ENCODE measurements at places on chromosomes 6 and 20.

DNA sequence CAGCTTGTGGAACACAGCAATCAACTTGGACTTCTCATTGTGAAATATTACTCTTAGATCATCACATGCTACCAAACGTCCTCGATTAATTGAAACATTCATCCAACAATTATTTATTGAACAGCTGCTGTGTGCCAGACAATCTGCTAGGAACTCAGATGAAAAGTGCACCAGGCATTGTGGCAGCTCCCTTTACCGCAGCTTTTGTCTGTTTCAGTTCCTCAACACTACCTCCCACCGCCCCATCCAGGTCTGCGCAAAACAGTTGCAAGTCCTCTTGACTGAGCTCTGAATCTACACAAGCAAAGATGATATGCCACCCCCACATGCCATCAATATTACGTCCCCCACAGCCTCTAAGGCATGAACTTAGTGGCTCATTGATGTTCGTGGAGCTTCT is 1094.4 kb upstream of the MAP3K7 start:
- H3K27me3 ChIP-seq, result no peaks in the 10 kb centered on the region
- H3K36me3 ChIP-seq, result no peaks in the 10 kb centered on the region
- no peak overlapping the region for H3K27ac ChIP-seq
- H3K4me3 ChIP-seq, result no peak overlapping the region
- H3K4me1 ChIP-seq, result no peaks in the 10 kb centered on the region

- no peak overlapping the region for H3K27ac ChIP-seq
- H3K27me3 ChIP-seq, result peaks cover 12% of the 10 kb centered on the region
- no peaks in the 10 kb centered on the region for H3K36me3 ChIP-seq
- H3K4me3 ChIP-seq, result no peak overlapping the region
- H3K4me1 ChIP-seq, result no peaks in the 10 kb centered on the region
Measured at GRCh38 chr20:59902470-59902869, 31.0 kb downstream of the SYCP2 start.

GRCh38 chr6:115474443-115475041 is 586.1 kb downstream of the FRK start:
- H3K36me3 ChIP-seq, result no peaks in the 10 kb centered on the region
- no peak overlapping the region for H3K4me3 ChIP-seq
- H3K4me1 ChIP-seq, result no peaks in the 10 kb centered on the region
- H3K27ac ChIP-seq, result no peak overlapping the region

- peaks cover 45% of the 10 kb centered on the region for H3K4me1 ChIP-seq
- peaks cover 35% of the 10 kb centered on the region for H3K27me3 ChIP-seq
- no peak overlapping the region for H3K4me3 ChIP-seq
- no peak overlapping the region for H3K27ac ChIP-seq
Measured at GRCh38 chr20:44031781-44032582, 117.3 kb downstream of the TOX2 start.

DNA sequence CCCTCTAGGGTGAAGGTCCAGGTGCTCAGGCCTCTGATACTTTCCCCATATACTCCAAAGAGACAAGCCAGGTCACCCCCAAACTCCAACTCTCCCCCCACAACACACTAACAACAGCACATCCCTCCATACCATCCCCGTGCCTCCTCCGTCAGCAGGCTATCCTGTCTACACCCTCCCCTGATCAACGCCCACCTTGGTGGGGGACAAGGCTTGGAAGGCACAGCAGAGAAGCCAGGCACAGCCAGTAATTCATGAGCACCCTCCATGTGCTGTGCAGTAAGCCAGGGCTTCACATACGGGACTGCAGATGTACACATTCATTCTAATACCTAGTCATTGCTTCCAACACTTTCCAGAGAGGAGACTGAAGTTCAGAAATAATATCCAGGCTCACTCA is 57.6 kb downstream of the TRERF1 start:
- H3K36me3 ChIP-seq, result peaks cover 11% of the 10 kb centered on the region
- H3K27me3 ChIP-seq, result no peaks in the 10 kb centered on the region
- H3K27ac ChIP-seq, result peak overlapping the region; percentile 15
- no peak overlapping the region for H3K4me3 ChIP-seq
- peaks cover 74% of the 10 kb centered on the region for H3K4me1 ChIP-seq

DNA sequence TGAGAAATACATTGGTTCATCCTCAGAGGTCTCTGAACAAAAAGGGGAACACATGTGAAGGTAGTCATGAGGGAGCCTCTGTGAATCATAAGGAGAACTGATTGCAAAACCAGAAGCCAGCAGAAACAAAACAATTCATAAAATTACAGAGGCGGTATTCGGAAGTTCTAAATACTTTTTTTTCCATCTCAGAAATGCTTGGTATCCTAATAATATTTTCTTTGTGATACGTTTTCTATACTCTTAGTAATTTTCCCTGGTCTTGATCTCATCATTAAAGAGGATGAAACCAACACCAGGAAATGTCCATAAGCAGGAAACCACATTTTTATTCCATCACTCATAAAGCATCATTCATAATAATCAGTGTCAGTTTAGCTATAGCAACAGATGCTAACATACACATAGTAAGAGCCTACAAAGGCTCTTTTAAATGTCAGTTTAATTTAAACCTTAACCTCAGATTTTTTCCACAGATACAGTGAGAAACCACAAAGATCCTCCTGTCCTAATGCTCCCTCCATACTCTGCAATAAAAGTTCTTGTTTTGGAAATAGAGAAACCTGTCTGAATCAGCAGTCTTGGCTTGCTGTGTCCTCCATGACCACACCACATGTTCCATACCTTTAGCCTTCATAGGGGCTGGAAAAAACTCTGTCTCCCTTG is 29.2 kb downstream of the SGK1 start:
- peaks cover 6% of the 10 kb centered on the region for H3K36me3 ChIP-seq
- H3K4me3 ChIP-seq, result no peak overlapping the region
- no peaks in the 10 kb centered on the region for H3K27me3 ChIP-seq
- H3K27ac ChIP-seq, result peak overlapping the region; percentile 3

DNA sequence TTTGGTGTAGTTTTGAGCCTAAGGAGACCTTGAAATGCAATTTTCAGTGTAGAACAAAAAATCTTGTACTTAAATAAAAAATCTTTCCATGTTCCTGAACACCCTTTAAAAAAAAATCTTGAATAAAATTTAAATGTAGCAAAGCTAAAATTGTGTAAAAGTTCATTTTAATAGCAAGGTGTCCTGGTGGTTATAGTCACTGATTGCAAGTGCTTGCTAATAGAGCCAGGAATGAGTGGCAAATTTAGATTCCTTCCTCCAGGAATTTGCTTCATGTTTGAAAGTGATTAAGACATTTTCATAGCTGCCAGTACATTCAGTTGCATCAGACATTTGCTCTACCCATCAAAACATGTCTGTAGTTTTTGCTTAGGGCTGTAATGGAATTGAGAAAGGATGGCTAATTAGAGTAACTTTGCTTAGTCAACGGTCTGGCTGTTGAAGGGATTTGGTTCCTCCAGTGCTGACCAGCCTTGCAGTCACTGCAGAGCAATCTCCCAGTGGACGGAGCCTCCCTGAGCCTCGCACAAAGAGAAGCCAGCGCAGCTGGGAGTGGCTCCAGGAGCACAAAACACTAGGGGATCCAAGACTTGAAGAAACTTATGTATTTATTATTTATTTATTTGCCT is 36.5 kb downstream of the AKAP12 start:
- no peak overlapping the region for H3K27ac ChIP-seq
- peaks cover 3% of the 10 kb centered on the region for H3K4me1 ChIP-seq
- no peaks in the 10 kb centered on the region for H3K36me3 ChIP-seq
- DNase-seq, result no peak
- H3K27me3 ChIP-seq, result peaks cover 33% of the 10 kb centered on the region

- no peak overlapping the region for H3K27ac ChIP-seq
- H3K36me3 ChIP-seq, result peaks cover 39% of the 10 kb centered on the region
- no peak for DNase-seq
- no peaks in the 10 kb centered on the region for H3K27me3 ChIP-seq
- no peak overlapping the region for H3K4me3 ChIP-seq
Measured at GRCh38 chr6:70673601-70674000, 5.9 kb downstream of the SMAP1 start.

- H3K27me3 ChIP-seq, result peaks cover 71% of the 10 kb centered on the region
- no peaks in the 10 kb centered on the region for H3K36me3 ChIP-seq
- H3K4me3 ChIP-seq, result no peak overlapping the region
- H3K27ac ChIP-seq, result no peak overlapping the region
Measured at GRCh38 chr6:151958332-151958731, 150.8 kb downstream of the ESR1 start.

DNA sequence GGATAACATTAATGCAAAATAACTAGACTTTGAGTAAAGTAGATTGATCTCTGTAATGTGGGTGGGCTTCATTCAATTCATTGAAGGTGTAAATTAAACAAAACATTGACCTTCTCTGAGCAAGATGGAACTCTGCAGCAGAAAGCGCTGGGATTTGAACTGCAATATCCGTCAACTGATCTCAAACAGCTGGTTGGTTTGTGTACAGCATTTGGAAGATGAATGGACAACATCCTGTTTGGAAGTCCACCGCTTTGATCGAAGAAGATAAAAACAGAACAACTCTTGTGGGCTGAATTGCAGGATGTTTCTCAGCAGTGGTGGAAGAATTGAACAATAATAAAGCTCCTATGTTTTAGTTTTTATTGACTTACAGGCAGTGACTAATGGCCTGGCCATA is 20.6 kb downstream of the HLA-C start:
- H3K27me3 ChIP-seq, result peaks cover 44% of the 10 kb centered on the region
- no peak overlapping the region for H3K27ac ChIP-seq
- DNase-seq, result no peak
- no peak overlapping the region for H3K4me3 ChIP-seq
- H3K36me3 ChIP-seq, result peaks cover 2% of the 10 kb centered on the region

GRCh38 chr20:25402583-25402982 is 4.9 kb upstream of the GINS1 start:
- H3K4me3 ChIP-seq, result no peak overlapping the region
- H3K27me3 ChIP-seq, result peaks cover 3% of the 10 kb centered on the region
- H3K4me1 ChIP-seq, result peaks cover 8% of the 10 kb centered on the region
- no peak overlapping the region for H3K27ac ChIP-seq
- no peak for DNase-seq
- H3K36me3 ChIP-seq, result peaks cover 7% of the 10 kb centered on the region

DNA sequence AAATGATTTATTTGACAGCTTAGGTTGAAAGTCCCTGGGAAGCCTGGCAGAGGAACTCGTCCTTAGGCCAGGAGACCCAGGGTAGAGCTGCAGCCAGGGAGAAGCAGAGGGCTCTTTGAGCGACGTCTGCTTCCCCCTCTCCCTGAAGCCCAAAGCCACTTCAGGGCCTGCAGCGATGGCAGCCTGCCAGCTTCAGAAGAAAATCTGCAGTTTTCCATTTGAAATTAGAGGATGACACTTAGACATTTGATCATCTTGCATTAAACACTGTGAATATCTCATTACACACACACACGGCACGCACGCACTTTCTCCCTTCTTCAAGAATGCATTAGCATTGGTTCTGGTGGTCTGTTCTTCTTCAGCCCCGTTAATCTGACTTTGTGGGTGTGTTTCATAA is 96.5 kb downstream of the PLEKHG1 start:
- H3K4me3 ChIP-seq, result no peak overlapping the region
- no peaks in the 10 kb centered on the region for H3K27me3 ChIP-seq
- DNase-seq, result no peak

DNA sequence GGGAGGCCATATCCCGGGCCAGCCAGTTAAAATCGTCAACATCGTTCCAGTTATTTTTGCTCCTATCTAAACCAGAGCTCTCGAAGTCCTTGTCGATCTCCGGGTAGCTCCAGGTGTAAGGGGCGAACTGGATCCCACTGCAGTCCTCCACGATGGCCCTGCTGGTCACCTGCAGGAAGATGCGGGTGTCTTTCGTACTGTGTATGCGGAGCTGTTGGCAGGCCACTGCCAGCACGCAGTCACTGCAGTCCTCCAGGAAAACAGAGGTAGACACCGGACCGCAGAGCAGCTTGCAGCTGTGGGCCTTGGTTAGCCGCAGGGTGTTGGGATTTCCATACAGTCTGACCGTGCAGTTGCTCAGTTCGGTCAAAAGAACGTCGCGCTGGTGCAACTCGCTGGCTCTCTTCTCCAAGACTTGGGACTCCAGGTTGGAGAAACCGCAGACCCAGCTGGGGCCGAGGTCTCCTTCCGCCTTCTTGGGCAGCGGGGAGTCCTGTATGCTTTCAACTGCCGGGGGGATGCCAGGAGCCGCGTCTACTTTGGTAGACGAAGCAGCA is 742 bp downstream of the TBCC start:
- H3K4me1 ChIP-seq, result peaks cover 36% of the 10 kb centered on the region
- peak overlapping the region; percentile 100 for H3K4me3 ChIP-seq
- peak; percentile 43 for DNase-seq
- peaks cover 25% of the 10 kb centered on the region for H3K36me3 ChIP-seq

DNA sequence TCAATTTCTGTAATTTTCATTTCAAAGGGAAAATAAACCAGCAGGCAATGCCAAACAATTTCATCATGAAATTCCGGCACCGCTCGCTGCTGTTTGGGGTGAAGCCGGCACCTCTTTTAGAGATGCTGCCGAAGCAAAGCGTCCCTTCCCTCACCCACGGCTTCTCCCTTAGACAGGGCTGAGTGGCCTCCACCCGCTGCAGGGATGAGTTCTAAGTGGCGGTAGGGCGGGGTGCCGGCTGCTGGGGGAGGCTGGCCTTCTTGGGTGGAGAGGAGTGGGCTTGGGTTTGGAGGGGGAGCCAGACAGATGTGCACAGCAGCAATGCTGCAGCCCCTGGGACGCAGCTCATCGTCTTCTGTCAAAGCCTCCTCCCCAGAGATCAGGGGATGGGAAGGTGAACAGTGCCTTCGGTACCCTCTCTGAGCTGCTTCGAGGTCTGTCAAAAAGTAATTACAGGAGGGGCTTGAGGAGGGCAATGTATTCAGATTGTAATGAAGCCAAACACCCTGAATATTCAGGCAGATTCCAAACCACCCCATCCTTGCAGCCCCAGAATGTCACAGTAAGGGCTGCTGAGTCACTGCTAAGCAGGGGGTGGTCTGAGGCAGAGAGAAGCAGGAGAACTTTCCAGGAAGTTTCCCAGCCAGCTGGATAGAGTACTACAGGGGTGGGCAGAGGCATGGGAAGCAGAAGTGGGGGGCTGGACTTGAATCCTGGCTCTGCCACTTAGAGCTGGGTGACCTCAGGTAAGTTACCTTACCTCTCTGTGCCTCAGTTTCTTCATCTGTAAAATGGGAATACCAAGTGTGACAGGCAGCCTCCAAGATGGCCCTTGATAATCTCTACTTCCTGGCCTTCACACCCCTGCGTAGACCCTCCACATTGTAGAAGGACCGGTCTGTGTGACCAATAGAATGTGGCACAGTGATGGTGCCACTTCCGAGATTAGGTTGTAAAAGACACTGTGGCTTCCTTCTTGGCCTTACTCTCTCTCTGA is 96.6 kb downstream of the SULF2 start:
- H3K27me3 ChIP-seq, result peaks cover 5% of the 10 kb centered on the region
- H3K36me3 ChIP-seq, result no peaks in the 10 kb centered on the region
- no peak overlapping the region for H3K27ac ChIP-seq
- H3K4me1 ChIP-seq, result no peaks in the 10 kb centered on the region

Data from activated CD4-positive, alpha-beta T cell treated with anti-CD3 and anti-CD28 coated beads, Interleukin-2, amount 10 ng/mL, durations not matched to agents 7 days and 5 days (primary cell).